ENCODE measurements at places on chromosomes 3 and 15.
A peak's percentile ranks its signal among the peaks of the same experiment; 100 is the strongest.

GRCh38 chr3:149042789-149043386, 43.4 kb downstream of the HLTF start:
- H3K27me3 ChIP-seq, result no peaks in the 10 kb centered on the region
- H3K36me3 ChIP-seq, result peaks cover 86% of the 10 kb centered on the region
- no peak overlapping the region for H3K4me3 ChIP-seq
- H3K27ac ChIP-seq, result peak overlapping the region; percentile 24
- H3K4me1 ChIP-seq, result peaks cover 6% of the 10 kb centered on the region

GRCh38 chr3:12076666-12077065, 72.5 kb downstream of the SYN2 start:
- H3K4me1 ChIP-seq, result no peaks in the 10 kb centered on the region
- DNase-seq, result no peak
- no peak overlapping the region for H3K27ac ChIP-seq
- no peak overlapping the region for H3K4me3 ChIP-seq
- peaks cover 16% of the 10 kb centered on the region for H3K27me3 ChIP-seq
- no peaks in the 10 kb centered on the region for H3K36me3 ChIP-seq

- no peak overlapping the region for H3K4me3 ChIP-seq
- peak; percentile 54 for DNase-seq
- peaks cover 25% of the 10 kb centered on the region for H3K4me1 ChIP-seq
- peak overlapping the region; percentile 34 for H3K27ac ChIP-seq
Observed at GRCh38 chr3:128337305-128337704, 129.4 kb downstream of the DNAJB8 start.

DNA sequence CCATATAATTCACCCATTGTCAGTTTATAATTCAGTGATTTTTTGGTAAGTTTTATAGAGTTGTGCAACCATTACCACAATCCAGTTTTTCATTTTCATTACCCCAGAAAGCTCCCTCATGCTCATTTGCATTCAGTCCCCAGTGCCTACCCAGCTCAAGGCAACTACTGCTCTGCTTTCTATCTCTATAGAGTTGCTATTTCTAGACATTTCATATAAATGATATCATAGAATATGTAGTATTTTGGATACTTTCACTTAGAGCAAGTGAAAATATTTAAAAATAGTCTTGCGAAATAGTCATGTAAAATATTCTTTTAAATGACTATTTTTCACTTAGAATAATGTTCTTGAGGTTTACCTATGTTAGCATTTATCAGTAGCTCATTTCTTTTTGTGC, 42.1 kb downstream of the ZNF654 start:
- peaks cover 9% of the 10 kb centered on the region for H3K36me3 ChIP-seq
- no peak overlapping the region for H3K27ac ChIP-seq
- H3K4me3 ChIP-seq, result no peak overlapping the region
- DNase-seq, result no peak
- H3K4me1 ChIP-seq, result peaks cover 6% of the 10 kb centered on the region

- DNase-seq, result no peak
- no peaks in the 10 kb centered on the region for H3K4me1 ChIP-seq
- no peak overlapping the region for H3K27ac ChIP-seq
- H3K36me3 ChIP-seq, result no peaks in the 10 kb centered on the region
- H3K4me3 ChIP-seq, result no peak overlapping the region
- no peaks in the 10 kb centered on the region for H3K27me3 ChIP-seq
Observed at GRCh38 chr3:104286645-104287044, 1080.1 kb upstream of the ALCAM start.

DNA sequence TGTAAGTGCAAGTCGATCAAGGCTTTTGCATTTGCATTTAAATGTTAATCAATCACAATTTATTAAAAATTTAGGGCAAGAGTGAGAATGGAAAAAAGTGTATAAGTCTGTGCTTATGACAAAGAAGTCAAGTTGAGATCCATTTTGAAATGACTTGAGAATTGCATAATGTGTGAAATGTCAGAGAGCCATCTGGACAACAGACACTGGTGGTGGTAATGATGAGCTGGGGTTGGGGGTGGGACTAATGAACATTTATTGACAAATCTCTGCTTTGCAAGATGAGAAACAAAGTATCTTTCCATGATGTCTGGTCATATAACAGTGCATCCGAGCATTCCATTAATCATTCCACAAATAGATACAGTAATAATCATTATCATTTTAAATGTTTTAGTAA, 89.4 kb upstream of the ZBTB20 start:
- H3K4me3 ChIP-seq, result no peak overlapping the region
- DNase-seq, result no peak
- H3K4me1 ChIP-seq, result peaks cover 12% of the 10 kb centered on the region
- H3K36me3 ChIP-seq, result no peaks in the 10 kb centered on the region
- H3K27me3 ChIP-seq, result no peaks in the 10 kb centered on the region

DNA sequence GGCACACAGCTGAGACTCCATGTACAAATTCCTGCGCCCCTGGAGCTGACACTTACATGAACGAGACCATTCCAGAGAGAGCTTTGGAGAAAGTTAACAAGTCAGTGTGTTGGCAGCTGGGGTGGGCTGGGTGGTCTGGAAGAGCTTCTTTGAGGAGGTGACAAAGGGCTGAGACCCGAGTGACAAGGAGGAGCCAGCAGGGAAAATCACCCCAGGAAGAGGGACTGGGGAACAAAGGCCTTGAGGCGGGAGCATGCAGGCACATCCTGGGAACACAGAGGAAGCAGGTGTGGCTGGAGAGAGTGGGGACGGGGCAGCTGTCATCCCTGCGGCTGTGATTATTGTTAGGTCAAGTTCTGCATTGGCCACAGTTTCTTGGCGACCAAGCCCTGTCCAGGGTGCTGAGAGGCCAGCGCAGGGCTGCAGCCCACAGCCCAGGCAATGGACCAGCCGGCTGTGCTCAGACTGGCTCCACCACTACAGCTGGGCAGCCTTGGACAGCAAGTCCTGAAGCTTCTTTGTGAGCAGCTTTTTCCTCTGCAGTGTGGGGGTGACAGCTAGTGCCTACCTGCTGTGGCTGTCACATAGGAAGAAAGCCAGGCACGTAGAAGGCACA, 34.2 kb upstream of the PRR23E start:
- DNase-seq, result no peak
- H3K27me3 ChIP-seq, result peaks cover 18% of the 10 kb centered on the region
- H3K36me3 ChIP-seq, result no peaks in the 10 kb centered on the region
- no peak overlapping the region for H3K27ac ChIP-seq

All from RWPE2 (cell line).